ENCODE measurements at places on chromosomes 1 and 21. TPM values are rescaled to one million over a fixed set of nuclear protein-coding genes. Genes with fewer than 3 reads are reported as not detected.

DNA sequence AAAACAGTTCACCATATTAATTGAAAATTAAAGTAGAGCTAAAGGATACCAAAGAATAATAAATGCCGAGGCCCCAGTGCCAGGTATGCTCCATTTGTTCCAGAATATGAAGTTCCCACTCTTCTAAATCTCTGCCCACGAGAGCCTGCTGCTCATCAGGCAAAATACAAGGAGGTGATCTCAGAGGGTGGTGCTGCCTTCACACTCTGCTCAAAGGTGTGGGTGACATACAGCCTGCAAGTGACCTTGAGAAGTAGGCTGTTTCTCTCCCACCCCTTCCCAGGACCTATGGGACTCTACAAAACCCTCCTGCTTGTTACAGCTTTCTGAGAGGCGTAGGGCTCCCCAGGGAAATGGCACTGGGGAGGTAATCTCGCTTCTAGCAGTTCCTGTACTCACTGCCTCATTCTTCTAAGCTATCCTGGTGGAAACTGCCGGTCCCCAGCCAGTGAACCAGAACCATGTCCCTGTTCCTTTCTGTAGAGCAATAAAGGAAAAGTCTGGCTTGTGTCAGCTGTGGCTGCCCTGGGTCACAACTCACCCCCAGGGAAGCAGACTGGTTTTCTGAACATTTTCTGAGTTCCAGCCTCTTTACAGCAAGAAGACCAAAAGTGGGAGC lies 26.9 kb upstream of the DPT start:
- no peak for DNase-seq

- no peak for DNase-seq
Measured at GRCh38 chr1:230753191-230753585, 6.0 kb downstream of the CAPN9 start.

Gene SH3BGR
- 9.7 TPM for total RNA-seq

DNA sequence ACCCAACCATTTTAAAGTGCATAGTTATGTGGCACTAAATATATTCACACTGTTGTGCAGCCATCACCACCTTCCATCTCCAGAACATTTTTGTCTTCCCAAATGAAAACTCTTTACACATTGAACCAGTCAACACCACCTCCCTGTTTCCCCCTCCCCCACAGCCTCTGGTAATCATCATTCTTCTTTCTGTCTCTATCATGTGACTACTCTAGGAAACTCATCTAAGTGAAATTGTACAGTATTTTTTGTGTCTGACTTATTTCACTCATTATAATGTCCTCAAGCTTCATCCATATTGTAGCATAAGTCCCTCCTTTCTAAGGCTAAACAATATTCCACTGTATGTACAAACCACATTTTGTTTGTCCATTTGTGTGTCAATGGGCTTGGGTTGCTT lies 128.0 kb downstream of the RUNX1 start:
- no peak for DNase-seq

DNA sequence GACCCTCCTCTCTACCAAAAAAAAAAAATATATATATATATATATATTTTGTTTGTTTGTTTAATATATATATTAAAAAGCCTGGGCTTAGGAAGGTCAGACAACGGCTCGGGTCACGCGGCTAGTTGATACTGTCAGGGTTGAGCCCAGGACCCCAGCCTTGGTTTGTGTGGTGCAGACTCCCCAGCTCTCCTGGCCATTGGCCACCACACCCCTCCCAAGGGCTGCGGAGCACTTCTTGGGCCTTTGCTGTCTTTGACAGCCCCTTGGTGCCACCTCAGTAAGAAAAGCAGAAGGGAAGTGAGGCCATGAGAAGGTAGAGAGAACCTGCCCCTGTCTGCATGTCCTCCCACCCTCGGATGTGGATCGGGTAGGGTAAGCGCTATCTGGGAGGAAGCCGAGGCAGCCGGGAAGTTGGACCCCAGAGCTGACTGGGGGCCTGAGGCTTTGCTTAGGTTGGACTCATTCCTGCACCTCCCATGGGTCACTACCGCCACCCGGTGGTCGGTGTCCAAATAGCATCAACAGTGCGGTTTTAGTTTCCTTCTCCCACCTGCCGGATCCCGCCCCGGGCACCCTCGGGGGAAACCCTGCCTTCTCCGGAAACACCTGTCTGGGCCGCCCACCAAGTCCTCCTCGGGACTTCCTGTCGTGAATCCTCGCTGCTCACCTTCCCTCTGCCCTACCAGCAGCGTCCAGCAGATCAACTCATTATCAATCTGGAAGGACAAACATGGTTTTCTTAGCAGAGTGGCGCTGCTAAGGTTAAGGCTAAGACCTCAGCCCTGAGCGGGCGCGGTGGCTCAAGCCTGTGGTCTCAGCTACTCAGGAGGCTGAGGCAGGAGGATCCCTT lies 29.8 kb upstream of the GNPAT start:
- no peak for DNase-seq

GRCh38 chr1:170734412-170735175 lies 70.7 kb downstream of the PRRX1 start:
- DNase-seq: no peak

GRCh38 chr1:150066838-150067183 lies 765 bp upstream of the VPS45 start:
- no peak for DNase-seq

GRCh38 chr1:56382929-56383328 lies 196.4 kb downstream of the PLPP3 start:
- no peak for DNase-seq

- no peak for DNase-seq
Measured at GRCh38 chr1:77742011-77742555, 17.6 kb downstream of the USP33 start.

DNA sequence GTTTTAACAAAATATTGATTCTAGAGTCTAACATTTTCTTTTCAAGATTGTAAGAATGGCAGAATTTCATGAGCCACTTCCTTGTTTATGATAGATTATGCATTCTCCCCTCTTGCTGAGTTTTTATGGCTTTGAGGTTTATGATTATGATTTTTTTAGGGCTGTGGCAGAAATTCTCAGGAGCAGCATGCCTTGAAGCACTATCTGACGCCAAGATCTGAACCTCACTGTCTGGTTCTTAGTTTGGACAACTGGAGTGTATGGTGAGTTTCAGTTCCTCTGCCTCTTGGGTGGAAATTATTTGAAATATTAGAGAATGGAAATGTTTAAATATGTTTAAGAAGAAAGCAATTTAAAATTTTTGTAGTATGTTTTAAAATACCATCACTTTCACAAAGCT lies 10.2 kb downstream of the USP16 start:
- no peak for DNase-seq

Gene GSTM5
- total RNA-seq: 7.6 TPM

DNA sequence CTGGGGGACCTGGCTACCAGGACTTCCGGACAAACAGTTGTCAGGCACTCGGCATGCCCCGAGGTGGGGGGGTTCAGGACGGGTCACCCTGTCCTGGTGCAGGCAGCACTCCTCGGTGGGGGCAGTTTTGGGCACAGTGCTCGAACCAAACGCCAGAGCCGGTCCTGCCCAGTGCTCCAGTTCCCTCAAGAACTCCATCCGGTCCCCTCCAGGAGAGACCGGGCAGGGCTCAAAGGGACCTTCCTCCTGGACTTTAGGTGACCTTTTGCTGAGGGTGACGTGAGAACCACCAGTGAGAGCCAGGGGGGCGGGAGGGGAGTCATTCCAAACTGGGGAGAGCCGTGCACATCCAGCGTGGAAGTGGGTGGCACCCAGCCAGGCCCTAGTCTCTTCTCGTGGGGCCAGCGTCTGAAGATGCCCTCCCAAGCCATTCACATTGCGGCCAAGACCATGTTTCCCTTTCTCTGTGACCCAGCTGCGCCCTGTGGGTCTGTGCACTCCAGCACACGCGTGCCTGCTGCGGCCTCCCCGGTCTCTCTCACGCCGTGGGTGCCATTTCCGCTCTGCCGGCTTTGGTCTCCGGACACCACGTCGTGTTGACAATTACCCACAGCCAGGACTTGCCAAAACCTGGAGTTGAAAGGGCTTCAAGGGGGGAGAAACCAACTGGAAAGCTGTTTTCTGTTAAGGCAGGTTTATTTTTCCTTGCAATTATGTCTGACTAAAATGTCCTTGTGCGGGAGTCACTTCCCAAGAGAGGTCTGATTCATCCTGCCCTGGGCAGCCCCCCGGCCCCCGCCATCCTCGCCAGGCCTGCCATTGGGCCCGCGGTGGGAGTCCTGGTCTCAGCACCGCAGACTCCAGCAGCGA lies 178.8 kb upstream of the ARHGEF16 start:
- no peak for DNase-seq

- DNase-seq: no peak
Measured at GRCh38 chr21:26138615-26139257, 31.8 kb downstream of the APP start.

Measured in esophagus muscularis mucosa (tissue), 4 donors.